ENCODE measurements at places on chromosomes 7 and 10.

DNA sequence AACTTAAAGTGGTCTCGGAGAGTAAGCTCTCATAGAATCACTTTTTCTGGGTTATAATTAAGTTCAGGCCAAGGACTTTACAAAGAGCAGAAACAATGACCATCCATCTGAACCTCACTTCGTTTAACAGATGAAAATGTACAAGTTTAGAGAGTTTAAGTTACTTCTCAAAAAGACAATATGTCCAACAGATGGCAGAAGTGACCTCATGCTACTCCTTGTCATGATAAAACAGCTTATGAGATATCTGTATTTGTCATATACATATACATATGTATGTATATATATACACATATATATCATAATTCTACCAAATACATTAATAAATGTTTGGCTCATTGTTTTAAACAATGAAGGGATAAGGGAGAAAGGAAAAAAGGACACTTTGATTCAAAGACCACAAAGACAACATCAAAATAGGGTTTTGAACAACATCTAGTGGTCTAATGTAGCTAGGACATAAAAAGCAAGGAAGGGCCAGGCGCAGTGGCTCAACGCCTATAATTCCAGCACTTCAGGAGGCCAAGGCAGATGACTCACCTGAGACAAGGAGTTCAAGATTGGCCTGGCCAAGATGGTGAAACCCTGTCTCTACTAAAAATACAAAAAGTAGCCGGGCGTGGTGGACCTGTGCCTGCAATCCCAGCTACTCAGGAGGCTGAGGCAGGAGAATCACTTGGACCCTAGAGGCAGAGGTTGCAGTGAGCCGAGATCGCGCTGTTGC is 17.8 kb downstream of the NAPEPLD start:
- no peak for DNase-seq

- no peak for DNase-seq
Observed at GRCh38 chr7:45710271-45711160, 136.3 kb downstream of the ADCY1 start.

DNA sequence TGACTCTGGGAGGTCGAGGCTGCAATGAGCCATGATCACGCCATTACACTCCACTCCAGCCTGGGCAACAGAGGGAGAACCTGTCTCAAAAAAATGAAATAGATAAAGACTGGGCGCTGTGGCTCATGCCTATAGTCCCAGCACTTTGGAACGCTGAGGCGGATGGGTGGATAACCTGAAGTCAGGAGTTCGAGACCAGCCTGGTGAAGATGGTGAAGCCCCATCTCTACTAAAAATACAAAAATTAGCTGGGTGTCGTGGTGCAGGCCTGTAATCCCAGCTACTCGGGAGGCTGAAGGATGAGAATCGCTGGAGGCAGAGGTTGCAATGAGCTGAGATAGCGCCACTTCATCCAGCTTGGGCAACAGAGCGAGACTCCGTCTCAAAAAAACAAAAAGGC is 1.1 kb upstream of the DDX21 start:
- DNase-seq, result no peak

DNA sequence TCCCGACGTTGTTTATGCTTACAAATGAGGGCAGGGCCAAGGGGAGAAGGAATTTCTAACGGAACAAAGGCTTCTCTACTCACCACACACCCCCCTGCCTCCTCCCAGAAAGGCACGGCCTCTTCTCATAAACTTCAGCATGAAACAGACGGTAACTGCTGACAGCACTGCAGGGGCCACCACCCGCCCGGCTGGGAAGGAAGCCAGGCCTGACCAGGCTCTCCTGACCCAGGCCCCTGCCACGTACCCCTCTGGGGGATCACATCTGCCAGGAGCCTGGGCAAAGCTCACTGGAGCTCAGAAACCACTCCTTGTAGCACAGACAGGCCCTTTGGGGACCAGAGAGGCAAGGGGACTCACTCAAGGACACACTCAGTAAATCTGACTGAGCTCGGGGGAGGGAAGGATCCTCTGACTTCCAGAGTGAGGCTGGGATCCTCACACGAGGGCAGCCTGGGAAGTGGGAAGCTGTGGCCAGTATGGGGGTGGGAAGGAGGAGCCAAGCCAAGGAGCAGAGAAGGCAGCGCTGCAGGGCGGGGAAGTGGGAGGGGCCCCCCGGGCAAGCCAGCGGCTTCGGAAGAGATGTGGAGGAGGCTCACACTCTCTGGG is 46.1 kb downstream of the ZCCHC24 start:
- peak; percentile 83 for DNase-seq

DNA sequence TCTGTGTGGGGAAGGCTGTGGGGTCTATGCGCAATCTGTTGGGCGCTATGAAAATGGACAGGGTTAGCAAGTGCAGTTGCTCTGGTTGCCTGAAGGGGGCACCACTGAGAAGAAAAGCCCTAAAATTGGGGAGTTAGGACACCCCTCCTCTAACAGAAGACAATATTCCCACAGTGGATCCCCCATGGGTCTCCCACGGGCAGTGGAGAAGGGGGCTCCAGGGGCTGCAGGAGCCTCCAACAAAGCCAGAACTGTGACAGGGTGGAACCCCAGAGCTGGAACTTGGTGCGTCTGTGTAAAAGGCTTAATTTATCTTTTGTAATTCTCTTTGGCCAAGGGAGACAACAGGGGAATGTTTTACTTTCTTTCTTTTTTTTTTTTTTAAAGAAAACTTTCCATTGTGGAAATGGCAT is 12.5 kb upstream of the COL13A1 start:
- DNase-seq, result no peak

GRCh38 chr10:104767745-104768144 is 126.7 kb downstream of the SORCS3 start:
- no peak for DNase-seq

DNA sequence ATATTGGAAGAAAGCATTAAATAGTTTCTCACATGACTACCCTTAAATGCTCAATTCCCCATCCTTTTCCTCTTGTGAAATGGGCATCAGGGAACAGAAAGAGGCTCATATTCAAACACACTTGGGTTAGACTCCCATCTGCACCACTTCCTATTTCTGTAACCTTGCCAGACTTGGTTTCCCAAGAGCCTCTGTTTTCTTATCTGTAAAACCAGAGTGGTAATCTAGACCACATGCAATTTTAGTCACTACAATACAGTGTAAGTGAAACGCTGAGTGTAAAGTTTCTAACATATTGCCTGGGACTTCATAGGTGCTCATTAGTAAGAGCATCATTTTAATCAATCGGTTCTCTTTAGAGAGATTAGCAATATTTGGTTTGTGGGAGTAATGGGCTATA is 136.3 kb downstream of the SORCS1 start:
- peak; percentile 58 for DNase-seq

- DNase-seq, result no peak
Observed at GRCh38 chr7:128405471-128406313, 4.1 kb downstream of the IMPDH1 start.

DNA sequence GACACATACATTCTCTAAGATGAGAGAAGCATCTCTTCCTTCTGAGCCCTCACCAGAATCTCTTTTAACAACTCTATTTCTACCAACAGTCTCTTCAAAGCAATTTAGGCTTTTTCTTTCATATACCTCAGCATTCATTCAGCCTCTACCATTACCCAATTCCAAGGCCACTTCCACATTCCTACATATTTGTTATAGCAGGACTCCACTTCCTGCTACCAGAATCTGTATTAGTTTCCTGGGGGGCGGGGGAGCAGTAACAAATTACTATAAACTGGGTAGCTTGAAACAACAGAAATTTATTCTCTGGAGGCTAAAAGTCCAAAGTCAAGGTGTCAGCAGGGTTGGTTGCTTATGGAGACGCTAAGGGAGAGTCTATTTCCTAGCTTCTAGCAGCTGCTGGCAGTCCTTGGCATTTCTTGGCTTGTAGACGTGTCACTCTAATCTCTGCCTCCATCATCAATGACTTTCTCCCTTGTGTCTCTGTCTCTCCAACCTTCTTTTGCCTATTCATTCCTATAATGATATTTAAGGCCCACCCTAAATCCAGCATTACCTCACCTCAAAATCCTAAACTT is 7.4 kb downstream of the PRPS1L1 start:
- DNase-seq, result peak; percentile 36

DNA sequence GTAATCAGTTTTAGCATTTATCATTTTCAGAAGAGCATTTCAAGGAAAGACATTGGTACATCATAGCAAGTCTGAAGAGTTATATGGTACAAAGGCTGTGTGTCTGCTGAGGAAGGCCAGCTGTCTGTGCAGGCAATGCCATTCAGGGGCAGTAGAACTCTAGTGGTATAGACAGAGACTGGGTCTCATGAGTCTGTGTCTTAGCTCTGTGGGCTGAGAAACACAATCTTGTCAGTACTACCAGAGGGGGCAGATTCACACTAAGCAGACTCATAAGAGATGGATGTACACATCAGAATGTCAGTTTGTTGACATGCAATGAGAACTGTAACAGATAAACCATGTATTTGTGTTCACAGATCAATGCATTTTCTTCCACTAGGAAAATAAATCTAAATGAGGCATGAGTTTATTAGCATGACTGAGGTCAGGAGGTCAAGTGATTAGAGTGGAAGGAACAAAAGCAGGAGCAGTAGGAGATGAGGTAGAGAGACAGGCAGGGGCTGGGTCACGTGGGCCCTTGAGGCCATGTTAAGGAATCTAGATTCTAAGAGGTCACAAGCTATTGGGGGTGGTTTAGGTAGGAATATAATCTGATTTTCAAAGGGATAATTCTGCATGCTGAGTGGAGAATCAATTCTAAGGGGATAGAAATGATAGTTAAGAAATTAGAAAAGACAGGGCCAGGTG is 7.5 kb upstream of the GGCT start:
- no peak for DNase-seq

DNA sequence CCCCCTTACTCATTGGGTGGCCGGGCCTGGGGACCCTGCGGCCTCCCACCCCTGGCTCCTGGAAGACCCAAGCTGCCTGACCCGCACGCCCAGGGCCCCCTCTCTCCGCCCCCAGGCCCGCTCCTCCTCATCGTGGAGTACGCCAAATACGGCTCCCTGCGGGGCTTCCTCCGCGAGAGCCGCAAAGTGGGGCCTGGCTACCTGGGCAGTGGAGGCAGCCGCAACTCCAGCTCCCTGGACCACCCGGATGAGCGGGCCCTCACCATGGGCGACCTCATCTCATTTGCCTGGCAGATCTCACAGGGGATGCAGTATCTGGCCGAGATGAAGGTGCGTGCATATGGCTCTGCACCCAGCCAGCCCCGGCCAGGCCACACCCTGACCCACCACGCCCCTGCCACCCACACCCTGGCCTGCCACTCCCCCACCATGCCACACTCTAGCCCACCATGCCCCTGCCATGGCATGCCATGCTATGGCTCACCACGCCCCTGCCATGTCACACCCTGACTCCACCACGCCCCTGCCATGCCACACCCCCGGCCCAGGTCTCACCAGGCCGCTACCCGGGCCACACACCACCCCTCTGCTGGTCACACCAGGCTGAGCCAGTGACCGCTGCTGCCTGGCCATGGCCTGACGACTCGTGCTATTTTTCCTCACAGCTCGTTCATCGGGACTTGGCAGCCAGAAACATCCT is 18.7 kb upstream of the CSGALNACT2 start:
- DNase-seq, result no peak

DNA sequence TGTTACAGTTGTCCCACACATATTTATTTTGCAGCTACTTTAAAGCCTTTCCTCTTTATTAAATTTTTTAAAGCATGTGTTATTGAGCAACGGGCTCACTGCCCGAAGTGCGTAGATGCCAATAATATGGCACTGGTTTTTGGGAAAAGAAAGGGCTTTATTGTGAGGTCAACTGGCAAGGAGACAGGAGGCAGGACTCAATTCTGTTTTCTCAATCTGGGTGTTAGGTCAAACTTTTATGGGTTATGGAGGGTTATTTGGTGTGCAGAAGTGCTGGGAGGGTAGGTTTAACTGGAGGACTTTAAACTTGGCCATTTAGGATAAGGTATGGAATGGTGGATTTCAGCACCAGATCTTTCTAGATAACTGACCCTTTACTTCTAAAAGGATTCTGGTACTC is 183.6 kb downstream of the LRRC4 start:
- no peak for DNase-seq

DNA sequence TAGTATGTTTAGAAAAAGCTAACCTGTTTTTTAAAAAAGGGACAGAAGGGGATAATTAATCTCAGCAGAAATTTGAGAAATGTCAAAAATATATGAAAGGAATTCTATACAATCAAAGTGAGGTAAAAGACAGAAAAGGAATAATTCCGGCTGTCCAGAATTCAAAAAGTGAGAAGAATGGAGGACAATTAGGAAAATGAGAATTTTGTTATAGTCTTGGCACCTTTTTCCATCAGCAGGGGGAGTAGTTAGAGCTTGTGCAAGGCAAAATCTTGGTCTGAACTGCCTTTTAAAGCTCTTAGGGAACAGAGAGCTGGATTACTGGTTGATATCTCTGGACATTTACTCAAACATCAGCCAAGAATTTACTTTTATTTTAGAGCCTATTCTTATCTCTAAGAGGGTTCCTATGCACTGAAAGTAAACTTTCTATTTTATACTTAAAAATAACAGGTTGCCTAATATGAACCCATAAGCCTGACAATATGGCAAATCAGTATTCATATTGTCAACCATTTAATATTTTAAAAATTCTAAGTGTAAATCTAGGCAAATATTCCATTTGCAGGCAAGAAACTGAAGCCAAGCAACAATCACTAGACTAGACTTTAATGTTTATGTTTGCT is 185.6 kb downstream of the ANK3 start:
- peak; percentile 57 for DNase-seq

GRCh38 chr10:50501478-50501877 is 122.3 kb downstream of the SGMS1 start:
- no peak for DNase-seq

- DNase-seq, result no peak
Observed at GRCh38 chr7:158559356-158559755, 28.3 kb downstream of the PTPRN2 start.

GRCh38 chr7:18508443-18509427 is 13.2 kb downstream of the HDAC9 start:
- DNase-seq, result peak; percentile 86

DNA sequence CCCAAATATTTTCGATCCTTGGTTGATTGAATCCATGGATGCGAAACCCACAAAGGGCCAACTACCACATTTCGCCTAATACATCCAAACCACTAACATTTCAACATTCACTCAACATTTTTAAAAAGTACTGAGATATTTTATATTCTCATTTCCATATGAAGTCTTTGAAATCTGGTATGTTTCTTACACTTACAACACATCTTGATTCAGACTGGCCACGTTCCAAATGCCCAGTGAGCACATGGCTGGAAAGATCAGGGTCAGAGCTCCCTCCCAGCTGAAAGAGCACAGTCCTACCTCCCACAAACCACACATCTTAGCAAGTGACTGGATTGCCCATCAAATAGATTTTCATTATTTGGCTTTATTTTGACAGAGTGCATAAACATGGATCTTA is 18.9 kb downstream of the NCAPG2 start:
- no peak for DNase-seq

Measured in inflammatory macrophage (primary cell).